Left ventricle myocardium superior (tissue), 1 donor: ENCODE measurements at places on chromosomes 16 and 17. TPM values are rescaled to one million over a fixed set of nuclear protein-coding genes. Genes with fewer than 3 reads are reported as not detected.

DNA sequence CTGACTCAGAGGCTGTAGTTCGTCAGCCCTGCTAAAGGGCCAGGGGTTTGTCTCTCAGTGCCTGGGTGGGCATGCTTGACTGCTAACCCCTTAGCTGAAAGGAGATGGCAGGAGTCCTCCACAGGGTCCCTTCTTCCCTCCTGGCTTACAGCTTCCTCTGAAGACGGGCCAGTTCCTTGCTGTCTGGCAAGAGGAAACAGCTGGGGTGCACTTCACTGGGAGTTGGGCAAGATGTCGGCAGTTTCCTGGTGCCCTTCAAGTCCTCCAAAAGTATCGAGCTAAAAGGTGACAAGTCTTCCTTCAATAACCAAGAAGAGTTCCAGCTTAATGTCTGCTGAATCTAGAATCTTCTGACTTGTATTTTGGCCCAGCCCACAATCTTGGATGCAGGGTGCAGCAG, 23.4 kb downstream of the NUP85 start:
- no peak for DNase-seq

DNA sequence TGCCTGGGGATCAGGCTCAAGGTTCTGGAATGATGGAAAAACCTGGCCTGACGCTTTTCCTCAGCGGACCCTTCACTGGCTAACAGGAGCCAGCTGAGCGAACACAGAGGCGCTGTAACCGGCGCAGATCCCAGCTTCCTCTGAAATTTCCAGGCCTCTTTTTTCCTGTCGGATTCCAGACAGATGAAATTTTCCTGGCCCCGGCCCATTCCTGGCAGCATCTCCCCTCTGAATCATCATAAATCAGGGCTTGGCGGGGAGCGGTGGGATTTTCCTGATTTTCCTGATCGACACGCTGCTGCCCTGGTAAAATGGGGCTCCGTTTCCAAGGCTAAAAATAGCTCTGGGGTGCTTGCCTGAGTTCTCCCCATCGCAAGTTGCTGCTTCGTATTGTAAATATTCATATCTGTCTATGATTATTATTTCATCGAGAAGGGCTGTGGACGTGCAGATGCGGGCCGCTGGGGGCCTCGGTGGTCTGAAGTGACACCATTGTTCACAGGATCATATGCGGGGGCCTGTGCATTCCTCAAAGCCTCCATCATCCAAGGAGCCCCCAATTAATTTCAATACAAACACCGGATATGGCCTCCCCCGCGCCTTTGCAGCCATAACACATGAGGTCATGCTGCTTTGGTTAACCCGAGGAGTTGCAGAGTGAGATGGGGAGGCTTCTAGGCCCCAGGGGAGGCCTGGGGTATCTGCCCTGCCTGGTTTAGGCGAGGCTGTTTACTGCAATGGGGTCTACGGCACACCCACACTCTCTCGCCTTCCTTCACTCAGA, 45.8 kb upstream of the ETV4 start:
- peak; percentile 86 for DNase-seq

The MGAT5B gene
- total RNA-seq = not detected

DNA sequence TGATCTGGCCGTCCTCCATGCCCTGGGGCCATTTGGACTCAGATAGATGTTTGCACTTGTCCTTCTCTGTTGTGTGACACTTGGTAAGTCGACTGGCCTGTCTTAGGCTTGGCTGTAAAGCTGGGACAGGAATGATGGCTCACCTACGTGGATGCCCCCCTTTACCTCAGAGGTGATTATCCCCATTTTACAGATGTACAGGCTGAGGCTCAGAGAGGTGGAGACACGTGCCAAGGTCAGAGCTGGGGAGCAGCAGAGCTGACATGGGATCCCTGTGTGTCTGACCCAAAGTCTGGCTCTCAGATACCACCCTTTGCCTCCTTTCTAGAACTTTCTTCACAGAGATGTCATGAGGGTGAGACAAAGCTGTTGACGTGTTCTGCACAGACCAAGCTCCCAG, 71.3 kb upstream of the CIBAR2 start:
- DNase-seq = peak; percentile 3

The ZP2 gene
- not detected for total RNA-seq

The SEC14L1 gene
- total RNA-seq = 71.4 TPM

The DLX4 gene
- total RNA-seq = not detected

- no peak for DNase-seq
These were observed 36.0 kb upstream of the KLHDC4 start for GRCh38 chr16:87801679-87802259.

DNA sequence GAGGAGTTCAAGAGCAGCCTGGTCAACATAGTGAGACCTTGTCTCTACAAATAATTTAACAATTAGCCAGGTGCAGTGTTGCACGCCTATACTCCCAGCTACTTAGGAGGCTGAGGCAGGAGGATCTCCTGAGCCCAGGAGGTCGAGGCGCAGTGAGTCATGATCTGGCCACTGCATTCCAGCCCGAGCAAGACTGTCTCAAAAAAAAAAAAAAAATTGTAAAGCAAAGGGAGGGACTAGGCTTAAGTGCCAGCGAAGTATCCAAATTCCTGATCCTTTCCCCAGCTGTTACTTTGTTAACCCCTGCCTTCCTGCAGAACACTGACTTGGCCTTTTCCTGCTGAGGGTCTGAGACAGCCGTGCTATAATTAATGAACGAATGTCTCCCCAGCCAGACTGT, 2.7 kb downstream of the GDPD3 start:
- no peak for DNase-seq

The FBXO39 gene
- total RNA-seq = not detected

GRCh38 chr16:10877472-10877946, 507 bp downstream of the CIITA start:
- no peak for DNase-seq

GRCh38 chr17:73349138-73349537, 37.3 kb upstream of the CDC42EP4 start:
- DNase-seq = peak; percentile 33

- DNase-seq = no peak
These were observed 115.3 kb upstream of the SOX9 start for GRCh38 chr17:72005332-72006163.

The C16orf46 gene
- total RNA-seq = 0.69 TPM

DNA sequence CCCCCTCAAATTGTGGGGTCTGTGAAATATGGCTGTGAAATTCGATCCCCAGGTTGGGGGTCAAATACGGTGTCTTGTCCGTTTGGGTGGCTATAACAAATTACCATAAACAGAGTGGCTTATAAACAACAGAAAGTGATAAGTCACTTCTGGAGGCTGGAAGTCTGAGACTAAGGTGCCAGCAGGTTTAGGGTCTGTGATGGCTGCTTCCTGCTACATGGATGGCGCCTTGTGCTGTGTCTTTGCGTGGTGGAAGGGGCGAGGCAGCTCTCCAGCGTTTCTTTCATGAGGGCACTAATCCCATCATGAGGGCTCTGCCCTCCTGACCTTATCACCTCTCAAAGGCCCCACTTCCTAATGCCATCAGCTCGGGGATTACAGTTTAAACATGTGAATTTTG, 120.0 kb downstream of the IRF8 start:
- DNase-seq = no peak

- DNase-seq = no peak
These were observed 11.4 kb upstream of the DOC2B start for GRCh38 chr17:192666-193425.

The EVPLL gene
- total RNA-seq = not detected

DNA sequence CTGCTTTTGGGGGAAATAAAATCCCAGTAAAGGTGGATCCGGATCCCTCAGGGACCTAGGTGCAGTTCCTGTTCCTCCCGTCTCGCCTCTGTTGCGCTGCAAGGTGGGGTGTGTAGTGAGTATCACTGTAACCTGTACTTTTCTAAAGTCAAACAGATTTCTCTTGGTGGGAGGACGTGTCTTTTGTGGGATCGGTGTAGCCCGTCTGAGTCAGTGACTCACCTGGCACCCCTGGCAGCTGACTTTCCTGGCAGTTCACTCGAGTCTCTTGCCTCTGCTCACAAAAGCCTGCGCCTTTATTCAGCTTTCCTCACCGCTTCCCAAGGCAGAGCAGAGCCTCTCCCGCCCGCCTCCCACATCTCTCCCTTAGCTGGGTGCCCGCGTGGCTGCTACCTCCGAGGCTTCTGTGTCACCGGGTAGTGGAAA, 85.7 kb downstream of the CMIP start:
- DNase-seq = no peak

DNA sequence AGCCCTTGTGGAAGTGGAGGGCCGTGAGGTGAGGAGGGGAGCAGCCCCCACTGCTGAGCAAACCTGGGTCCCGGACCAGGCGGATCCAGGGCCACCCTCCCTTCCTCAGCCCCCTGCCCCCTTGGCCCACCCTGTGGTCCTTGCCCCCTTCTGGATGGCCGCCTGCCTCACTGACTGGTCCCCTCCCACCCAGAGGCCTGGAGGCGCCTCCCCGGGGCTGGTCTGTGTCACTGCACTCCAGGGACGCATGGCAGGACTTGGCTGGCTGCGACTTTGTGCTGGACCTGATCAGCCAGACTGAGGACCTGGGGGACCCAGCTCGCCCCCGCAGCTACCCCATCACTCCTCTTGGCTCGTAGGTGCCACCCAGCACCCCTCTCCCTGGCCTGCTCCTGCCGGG, 19.2 kb upstream of the SMIM5 start:
- no peak for DNase-seq

DNA sequence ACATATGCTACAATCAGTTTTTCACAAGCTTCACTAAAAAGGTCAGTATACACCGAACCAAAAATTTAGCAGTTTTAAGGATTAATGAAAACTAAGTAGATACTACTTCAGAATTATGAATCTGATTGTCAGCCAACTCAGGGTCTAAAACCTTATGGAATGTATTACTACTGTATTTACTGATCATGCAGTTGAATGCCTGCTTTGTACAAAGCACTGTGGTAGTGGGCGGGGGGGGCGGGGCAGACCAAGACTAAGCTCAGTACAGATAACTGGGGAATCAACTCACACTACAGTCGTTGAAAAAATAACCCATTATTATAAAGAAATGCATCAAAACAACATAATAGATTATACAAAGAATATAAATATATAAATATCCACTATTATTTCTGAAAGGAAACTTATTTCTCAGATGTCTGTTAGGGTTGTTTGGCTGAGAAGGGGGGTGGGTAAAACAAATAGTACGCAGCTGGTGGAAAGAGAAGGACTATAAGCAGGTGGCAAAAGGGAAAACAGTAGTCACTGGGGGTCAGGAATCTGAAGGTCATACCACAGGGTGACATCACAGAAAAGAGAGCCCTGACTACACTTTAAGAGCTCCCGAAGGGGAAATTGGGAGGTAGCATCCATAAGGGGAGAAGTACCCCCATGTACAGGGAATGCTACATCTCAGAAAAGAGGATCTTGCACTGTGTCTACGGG, 109.4 kb upstream of the AXIN2 start:
- no peak for DNase-seq

The ZPBP2 gene
- not detected for total RNA-seq
